Nephron progenitor cell (in vitro differentiated cells): ENCODE measurements at places on chromosomes 4 and X.
A peak's percentile ranks its signal among the peaks of the same experiment; 100 is the strongest.

DNA sequence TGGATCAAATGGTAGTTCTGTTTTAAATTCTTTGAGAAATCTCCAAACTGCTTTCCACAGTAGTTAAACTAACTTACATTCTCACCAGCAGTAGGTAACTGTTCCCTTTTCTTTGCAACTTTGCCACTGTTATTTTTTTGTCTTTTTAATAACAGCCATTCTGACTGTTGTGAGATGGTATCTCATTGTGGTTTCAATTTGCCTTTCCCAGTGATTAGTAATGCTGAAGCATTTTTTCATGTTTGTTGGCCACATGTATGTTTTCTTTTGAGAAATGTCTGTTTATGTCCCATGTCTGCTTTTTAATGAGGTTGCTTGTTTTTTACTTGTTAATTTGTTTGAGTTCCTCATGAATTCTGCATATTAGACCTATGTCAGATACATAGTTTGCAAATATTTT is 198.8 kb downstream of the RAB28 start:
- DNase-seq = no peak

GRCh38 chrX:37846141-37846540 is 1.2 kb downstream of the DYNLT3 start:
- DNase-seq = no peak

- no peak for DNase-seq
Measured at GRCh38 chrX:133542476-133542875, 127.2 kb upstream of the GPC4 start.

DNA sequence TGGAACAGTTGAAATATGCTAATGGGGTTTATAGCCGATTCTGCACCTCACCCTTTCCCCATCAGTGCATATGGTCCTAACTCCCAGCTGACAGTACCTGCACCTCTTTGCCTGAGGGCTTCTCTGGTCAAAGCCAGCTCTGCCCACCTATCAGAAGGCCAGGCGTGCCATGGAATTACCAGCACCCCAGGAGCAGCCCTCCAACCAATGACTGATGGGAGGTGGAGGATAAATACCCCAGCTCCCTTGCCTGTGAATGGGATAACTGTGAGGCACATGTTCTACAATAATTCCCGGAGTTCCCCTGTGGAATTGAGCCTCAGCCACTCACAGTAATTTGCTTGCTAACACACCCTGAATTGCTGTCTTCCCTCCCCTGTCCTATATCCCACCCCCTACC is 572.0 kb downstream of the BCOR start:
- DNase-seq = no peak

GRCh38 chr4:54400188-54400587 is 171.1 kb downstream of the PDGFRA start:
- no peak for DNase-seq

- DNase-seq = no peak
Measured at GRCh38 chr4:128349921-128350320, 62.3 kb upstream of the PGRMC2 start.

DNA sequence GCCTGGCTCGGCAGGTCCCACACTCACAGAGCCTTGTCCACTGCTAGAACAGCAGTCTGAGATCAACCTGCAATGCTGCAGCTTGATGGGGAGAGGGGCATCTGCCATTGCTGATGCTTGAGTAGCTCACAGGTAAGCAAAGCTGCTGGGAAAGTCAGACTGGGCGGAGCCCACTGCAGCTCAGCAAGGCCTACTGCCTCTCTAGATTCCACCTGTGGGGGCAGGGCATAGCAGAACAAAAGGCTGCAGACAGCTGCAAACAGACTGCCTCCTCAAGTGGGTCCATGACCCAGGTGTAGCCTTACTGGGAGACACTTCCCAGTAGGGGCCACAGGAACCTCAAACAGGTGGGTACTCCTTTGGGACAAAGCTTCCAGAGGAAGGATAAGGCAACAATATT is 110.6 kb upstream of the ADAMTS3 start:
- DNase-seq = no peak

GRCh38 chr4:39873823-39874222 is 103.9 kb downstream of the PDS5A start:
- DNase-seq = no peak

DNA sequence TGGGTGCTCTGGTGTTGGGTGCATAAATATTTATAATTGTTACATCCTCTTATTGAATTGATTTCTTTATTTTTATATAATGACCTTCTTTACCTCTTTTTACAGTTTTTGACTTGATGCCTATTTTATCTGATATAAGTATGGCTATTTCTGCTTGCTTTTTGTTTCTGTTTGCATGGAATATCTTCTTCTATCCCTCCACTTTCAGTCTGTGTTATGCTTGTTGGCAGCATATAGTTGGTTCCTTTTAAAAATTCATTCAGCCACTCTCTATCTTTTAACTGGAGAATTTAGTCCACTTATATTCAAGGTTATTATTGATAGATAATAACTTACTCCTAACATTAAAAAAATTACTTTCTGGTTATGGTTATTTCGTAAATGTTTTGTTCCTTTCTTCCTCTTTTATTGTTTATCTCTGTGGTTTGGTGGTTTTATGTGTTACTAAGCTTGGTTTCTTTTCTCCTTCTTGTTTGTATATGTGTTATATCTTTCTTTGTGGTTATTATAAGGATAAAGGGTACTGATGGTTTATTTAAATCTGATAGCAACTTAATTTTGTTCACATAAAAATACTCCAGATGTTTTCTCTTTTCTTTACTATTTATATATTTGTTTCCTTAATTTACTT is 69.5 kb downstream of the IL15 start:
- DNase-seq = no peak

GRCh38 chr4:40058121-40058520 is 1.5 kb downstream of the N4BP2 start:
- DNase-seq = no peak

DNA sequence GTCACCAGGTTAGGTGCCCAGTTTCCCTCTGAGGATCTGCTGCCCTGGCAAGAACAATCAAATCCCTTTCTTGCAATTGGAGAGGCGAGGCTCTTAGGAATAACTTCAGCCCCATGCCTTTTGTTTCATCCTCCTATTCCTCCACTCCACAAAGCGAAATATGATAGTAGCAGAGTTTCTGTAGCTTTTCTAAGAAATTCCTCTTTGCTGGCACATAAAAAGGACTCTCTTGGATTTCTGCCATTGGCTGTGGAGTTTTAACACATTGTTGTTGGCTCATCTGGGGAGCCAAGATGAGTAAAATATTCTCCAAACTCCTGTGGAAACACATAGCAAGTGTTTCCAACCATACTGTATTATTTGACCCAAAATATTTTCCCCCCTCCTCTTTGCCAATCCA is 11.0 kb upstream of the ADGRG2 start:
- no peak for DNase-seq

DNA sequence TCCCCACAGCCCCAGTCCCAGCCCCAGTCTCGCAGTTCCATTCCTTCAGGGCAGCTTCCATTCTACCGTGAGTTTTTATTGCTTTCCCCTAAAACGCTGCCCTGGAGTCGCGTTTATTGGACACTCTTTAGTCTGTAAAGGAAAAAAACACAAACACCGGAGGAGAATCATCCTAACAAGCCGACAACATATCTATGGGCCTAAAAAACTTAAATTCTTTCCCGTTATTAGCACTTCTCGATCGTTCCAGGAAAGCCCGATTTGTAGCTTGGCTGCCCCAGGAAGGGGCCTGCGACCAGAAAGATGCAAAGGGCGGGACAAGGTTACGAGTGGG is 178.5 kb downstream of the CBR4 start:
- peak; percentile 18 for DNase-seq

DNA sequence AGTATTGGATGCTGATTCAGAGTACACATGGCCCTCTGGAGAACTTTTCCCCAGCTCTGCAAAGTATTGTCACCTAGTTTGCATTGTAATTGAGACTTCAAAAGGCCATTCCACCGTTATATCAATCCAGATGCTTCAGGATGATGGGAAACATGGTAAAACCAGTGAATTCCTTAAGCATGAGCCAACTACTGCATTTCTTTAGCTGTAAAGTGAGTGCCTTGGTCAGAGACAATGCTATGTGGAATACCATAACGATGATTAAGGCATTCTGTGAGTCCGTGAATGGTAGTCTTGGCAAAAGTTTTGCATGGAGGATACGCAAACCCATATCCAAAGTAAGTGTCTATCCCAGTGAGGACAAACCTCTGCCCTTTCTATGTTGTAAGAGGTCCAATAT is 355.2 kb downstream of the DCAF12L2 start:
- no peak for DNase-seq

DNA sequence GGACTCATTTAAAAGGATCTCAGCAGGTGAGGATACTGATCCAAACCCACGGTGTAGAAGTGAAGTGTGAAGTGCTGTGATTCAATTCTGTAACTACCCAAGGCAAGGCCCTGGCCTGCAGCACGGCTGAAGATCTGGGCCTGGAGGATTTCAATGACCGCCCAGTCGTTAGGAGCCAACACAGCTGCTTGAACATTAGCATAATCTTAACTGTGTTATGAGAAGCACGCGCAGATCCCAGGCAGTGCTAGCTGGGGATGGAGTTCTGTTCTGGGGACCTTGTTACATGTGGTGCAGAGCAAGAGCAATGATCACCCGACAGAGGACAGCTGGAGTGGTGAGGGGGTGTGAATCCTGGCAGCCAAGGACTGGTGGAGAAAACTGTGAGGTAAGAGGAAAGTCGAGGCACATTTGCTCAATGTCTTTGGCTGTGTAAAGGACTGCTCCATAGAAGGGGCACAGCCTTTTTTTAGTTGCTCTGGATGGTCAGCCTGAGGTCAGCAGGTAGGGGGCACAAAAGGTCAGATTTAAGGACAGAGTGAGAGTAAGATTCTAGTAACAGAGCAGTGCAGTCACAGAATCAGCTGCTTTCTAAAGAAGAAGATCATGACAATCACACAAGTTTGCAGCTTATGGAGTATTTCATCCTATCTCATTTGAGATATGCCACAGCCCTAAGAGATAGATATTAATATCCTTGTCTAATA is 181.8 kb downstream of the DCLK2 start:
- DNase-seq = no peak

DNA sequence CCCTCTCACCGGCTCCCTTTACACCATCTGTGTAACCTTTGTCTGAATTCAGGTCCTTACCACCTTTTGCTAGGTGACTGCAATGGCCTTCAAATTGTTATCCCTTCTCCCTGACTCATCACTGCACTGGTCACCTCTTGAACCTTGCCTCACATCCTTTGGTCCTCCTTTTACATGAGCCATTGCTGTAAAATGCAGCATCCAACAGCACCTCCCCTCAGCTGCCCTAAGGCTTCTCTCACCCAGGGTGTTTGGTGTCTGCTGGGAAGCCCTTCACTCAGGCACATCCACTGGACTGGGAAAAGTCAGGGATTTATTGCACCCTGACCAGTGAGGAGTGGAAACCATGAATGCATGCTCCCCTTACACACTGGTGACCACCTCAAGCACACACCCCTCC is 192.5 kb upstream of the GATB start:
- no peak for DNase-seq

- DNase-seq = no peak
Measured at GRCh38 chrX:103073467-103073866, 9.5 kb upstream of the BEX1 start.

GRCh38 chr4:61212788-61213187 is 12.7 kb downstream of the ADGRL3 start:
- no peak for DNase-seq

DNA sequence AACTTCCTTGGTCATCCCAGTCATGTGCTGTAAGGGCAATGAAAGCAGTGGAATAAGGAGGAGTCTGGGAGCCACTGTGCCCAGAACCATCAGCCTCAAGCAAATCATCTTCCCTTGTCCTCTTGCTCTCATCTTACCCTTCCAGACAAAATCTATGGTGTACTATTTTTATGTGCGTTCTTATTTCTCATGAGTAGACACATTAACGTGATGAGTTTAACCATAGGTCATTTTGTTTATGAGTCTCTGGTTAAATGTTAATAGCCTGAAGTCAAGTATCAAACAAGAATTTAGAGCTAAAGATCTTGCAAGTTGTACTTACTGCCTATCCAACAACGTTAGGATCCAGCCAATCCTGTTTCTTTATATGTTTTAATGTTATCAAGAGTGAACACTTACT is 495.3 kb downstream of the SPRY1 start:
- DNase-seq = no peak

DNA sequence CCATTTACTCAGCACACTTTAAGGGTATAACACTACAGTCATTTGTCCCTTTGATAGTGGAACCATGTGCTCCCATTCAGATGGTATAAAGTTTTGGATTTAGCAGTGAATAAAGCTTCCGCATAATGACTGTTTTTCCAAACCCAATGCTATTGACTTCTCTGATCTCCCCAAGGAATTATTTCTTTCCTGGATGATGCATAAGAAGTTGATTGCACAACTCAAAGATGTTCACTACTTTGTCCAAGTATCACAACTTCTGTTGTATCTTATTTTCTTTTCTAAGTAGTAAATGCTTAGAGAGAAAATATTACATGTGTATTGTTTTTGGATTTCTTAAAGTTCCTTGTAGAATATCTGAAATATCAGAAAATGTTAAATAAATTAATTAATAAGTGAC is 300.2 kb downstream of the GPM6A start:
- no peak for DNase-seq

DNA sequence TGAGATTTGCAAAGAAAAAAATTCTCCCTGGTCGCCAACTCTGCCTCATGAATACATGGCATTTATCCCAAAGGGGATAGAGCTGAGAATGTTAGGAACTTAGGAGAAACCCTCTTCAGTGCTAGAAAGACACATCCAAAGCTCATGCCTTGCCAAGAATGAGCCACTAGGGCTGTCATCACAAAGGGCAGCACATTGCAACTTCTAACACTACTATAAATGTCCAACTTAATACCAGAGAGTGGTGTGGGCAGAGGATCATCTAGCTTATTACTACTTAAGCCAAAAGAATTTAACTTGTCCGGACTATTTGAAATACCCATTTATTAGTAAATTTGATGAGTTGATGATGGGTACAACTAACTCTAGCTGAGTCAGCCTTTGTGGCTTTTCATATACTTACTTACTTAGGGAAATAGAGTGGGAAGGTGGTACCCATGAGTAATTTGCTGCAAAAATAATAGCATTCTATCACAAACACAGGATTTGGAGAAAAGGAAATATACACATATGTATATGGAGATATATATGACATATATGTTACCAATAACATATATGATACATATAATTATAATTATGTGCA is 66.3 kb upstream of the GAB1 start:
- DNase-seq = no peak

DNA sequence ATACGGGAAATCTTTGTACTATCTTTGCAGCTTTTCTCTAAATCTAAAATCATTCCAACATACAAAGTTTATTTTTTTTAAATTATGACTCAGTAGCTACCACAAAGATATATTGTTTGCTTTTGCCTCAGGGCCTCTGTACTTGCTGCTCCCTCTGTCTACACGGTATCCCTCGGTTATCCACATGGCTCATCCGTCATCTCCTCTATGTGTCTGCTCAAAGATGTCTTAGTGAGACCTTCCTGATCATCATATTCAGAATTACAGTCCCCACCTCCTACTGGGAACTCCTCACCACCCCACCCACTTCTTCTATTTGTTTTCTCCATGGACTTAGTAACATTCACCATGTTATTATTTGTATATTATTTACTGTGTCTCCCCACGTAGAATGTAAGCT is 107.8 kb downstream of the PARM1 start:
- no peak for DNase-seq

GRCh38 chr4:80322716-80323115 is 12.8 kb upstream of the CFAP299 start:
- no peak for DNase-seq

- DNase-seq = no peak
Measured at GRCh38 chr4:36568575-36568974, 287.2 kb downstream of the DTHD1 start.

- no peak for DNase-seq
Measured at GRCh38 chr4:168761066-168761465, 249.0 kb downstream of the CBR4 start.
